Stimulated activated CD4-positive, alpha-beta T cell treated with anti-CD3 and anti-CD28 coated beads, Interleukin-1b, Interleukin-23, amount 100 ng/mL, for 24 hours (primary cell): ENCODE measurements at places on chromosomes 4 and X.

- DNase-seq: no peak
These were observed 67.5 kb downstream of the TECRL start for GRCh38 chr4:64341711-64342110.

DNA sequence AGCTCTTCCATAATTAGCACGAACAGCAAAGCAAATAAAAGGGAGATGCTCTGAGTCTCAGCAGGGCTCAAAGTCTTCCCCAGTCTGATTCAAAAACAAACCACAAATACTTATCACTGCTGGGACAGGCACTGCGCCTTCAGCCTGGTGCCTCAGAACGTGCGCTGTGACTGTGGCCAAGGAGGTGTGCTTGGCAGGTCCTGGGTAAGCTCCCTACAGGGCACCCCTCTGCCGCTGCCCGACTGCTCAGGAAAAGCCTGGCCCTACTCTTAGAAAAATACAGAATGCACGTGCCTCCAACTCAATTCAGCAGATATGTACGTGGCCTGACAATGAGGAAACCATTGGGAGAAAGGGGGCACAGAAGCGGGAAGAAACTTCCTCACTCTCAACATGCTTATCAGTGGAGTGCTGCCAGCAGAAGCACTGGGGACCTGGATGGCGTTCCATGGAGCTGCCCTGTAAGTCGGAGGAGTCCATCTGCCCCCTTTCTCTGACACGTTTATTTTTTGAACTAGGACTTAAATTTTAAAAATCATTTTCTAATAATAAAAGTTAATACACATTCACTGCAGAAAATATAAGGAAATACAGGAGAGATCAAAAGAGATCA, 86.8 kb downstream of the GATB start:
- no peak for DNase-seq

GRCh38 chr4:95170176-95170575, 378.6 kb downstream of the UNC5C start:
- DNase-seq: no peak

- DNase-seq: no peak
These were observed 111.0 kb downstream of the CPE start for GRCh38 chr4:165489786-165490185.

- no peak for DNase-seq
These were observed 119.6 kb upstream of the GNPDA2 start for GRCh38 chr4:44845993-44846392.

- no peak for DNase-seq
These were observed 117.1 kb upstream of the BMP3 start for GRCh38 chr4:80913381-80913780.

DNA sequence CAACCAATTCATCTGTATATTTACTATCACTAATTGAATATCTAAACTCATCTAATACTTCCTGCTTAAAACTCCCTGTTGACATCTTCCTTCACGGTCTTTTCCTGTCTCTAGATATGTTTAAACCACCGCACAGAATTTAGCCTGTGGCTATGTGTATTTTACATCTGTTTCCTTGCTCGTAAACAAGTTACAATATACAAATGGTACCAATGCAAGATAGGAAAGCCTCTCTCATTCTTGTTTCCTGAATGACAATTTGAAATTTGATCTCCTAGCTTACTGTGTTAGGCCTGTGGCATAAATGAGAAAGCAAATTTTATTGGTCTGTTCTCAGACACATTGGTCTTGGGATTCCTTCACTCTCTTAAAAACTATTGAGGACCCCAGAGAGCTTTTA, 89.7 kb upstream of the PCDH7 start:
- DNase-seq: no peak

DNA sequence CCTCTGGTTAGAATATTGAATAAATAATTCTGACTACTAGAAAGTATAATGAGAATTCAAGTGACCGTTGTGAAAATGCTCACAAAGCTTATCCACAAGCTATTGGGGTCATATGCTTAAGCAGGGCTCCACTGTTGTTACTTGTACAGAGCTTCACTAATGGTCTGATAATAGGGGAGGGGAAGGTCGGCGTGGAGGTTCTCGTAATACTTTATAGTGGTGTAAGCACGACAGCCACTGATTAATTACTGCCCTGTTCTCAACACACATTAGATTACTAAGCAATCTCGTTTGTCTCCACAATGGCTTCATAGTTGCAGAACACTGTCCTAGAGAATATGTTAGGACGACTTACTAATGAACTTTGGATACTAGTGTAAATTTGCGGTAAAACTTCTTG, 11.6 kb downstream of the UNC5C start:
- DNase-seq: no peak

- DNase-seq: no peak
These were observed 86.7 kb downstream of the ATP8A1 start for GRCh38 chr4:42570221-42570620.

GRCh38 chr4:119589165-119589564, 39.4 kb downstream of the PDE5A start:
- no peak for DNase-seq

DNA sequence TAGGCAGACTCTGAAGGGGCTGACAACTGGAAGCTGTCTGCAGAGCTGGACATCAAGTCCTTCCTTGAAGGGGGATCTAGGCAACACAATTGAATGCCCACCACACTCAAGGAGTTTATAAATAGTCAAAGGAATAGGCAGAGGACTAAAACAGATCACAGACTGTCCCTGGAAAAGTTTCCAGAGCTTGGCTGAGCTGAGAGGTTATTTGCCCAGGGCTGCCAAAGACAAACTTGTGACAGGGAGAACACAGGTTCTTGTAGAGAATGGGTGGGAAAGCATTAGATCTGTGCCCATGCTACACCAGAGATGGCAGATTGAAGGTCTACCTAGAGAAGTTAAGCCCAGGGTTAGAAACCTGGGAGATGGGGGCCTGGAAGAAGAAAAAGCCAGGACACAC, 344.6 kb downstream of the MID1IP1 start:
- DNase-seq: no peak

GRCh38 chr4:14856062-14856933, 146.0 kb upstream of the CPEB2 start:
- DNase-seq: peak; percentile 56

- DNase-seq: no peak
These were observed 36.7 kb downstream of the KLF8 start for GRCh38 chrX:56268888-56269287.

GRCh38 chr4:54493862-54494261, 163.9 kb upstream of the KIT start:
- no peak for DNase-seq

GRCh38 chrX:124555036-124555595, 208.8 kb downstream of the SH2D1A start:
- no peak for DNase-seq

DNA sequence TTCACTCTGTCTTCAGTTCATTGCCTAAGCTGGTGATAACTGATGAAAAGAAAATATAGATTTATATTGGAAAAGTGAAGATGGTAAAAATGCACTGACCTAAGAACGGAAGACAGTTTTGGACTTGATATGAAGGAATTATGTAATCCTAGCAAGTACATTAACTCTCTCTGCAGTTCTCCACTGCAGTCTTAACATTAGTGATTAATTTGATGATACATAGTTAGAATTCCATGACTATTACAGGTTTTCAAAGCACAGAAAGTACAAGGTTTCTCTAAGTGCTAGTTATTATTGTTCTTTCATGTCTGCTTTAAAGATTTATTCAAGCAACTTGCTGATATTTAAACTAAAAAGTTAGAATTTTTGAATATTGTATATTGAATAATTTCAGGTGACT, 1591.7 kb upstream of the ADGRL3 start:
- DNase-seq: no peak

GRCh38 chr4:21005647-21006046, 305.4 kb downstream of the PACRGL start:
- no peak for DNase-seq

DNA sequence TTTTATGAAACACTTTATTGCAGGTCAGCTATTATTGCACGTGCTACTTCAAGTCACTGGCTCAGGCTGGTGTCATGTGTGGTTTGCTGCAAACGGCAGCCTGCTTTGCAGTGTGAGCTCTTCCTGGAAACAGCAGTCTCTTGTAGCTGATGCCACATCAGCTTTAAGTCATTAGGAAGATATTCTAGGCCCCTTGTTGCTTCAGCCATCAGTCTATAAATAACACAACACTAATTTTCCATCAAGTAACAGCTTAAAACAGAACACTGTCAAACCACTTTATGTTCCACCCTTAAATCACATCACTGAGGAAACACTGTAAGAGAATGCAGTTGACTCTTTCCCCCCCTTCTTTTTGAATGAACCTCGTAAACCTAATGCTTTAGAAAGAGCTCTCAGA, 93.8 kb downstream of the GATB start:
- DNase-seq: no peak

DNA sequence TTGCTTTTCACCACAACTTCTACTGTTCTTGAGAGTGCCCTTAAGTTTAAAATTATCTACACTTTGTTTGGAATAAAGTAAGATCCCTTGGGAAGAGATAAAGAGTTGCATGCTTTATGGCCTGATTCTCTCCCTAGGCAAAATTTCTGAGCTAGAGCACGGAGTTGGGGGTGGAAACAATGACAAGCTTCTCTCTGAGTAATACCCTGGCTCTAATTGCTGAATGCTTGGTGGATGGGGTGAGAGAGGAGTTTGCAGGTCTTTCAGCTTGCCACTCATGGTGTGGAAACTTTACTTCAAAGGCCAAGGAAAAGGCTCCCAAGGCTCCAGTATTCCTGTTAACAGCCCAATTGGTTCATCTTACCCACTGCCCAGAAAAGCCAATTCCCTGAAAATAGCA, 26.1 kb upstream of the PRDM8 start:
- DNase-seq: no peak

DNA sequence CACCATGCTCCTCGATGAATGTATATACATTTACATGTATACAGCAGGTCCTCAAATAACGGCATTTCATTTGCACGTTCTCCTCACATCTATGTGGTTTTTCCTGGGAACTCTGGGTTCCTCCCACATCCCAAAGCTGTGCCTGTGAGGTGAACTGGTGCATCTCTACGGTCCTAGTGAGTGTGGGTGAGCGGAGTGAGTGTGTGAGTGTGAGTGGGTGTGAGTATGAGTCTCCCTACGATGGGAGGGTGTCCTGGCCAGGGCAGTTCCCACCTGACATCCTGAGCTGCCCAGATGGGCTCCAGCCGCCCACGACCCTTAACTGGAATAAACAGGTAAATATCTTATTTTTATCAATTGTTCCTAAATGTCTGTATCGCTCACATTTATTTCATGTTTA, 40.0 kb downstream of the ACSL1 start:
- no peak for DNase-seq

GRCh38 chrX:121902463-121902862, 855.1 kb downstream of the GLUD2 start:
- DNase-seq: no peak

- peak; percentile 29 for DNase-seq
These were observed 130.7 kb upstream of the GPRIN3 start for GRCh38 chr4:89438102-89438831.

DNA sequence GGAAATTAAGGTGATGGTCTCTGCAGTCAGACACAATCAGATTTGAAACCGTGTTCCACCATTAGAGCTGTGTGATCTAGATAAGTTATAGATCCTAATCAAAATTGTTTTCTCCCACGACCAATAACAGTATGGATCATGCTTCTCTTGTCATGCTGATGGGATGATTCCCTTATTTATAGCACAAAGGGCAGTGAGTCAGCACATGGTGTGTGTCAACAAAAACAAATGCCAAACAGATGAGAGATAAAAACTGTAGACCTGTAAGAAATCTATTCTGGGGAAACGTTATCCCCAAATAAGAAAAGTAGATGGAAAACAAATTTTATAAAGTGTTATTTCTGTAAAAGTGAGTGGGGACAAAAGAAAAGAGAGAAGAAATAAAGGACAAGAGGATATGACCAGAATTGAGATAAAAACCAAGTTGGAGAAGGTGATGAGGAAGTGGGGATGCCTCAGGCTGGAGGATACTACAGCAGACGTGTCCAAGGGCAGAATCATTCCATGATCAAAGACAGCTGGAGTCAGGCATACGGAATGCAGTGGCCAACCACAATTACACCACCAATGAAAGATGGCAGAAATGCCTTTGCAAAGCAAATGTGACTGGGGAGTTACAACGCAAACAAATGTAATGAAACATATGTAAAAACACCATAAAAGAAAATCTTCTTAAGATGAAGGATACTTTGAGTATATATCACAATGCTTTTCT, 377.8 kb upstream of the PRKX start:
- no peak for DNase-seq
